ENCODE measurements at places on chromosomes 4 and X.

DNA sequence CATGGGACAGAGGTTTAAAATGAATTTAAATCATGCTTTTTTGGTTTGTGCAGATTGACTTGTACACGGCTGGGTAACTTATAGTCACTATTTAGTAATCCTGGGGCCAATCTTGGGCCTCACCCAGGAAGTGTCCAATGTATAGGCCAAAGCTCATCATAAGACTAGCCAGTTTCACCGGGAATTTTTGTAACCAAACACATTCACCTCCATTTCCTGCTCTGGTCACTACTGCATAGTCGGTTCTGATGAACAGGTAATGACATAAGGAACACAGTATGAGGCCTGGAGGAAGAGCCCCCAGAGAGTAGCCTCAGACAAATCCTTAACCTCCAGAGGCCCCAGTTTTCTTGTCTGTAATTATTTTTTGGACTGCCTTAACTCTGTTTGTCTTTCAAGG is 81.9 kb downstream of the HPRT1 start:
- no peak for DNase-seq

DNA sequence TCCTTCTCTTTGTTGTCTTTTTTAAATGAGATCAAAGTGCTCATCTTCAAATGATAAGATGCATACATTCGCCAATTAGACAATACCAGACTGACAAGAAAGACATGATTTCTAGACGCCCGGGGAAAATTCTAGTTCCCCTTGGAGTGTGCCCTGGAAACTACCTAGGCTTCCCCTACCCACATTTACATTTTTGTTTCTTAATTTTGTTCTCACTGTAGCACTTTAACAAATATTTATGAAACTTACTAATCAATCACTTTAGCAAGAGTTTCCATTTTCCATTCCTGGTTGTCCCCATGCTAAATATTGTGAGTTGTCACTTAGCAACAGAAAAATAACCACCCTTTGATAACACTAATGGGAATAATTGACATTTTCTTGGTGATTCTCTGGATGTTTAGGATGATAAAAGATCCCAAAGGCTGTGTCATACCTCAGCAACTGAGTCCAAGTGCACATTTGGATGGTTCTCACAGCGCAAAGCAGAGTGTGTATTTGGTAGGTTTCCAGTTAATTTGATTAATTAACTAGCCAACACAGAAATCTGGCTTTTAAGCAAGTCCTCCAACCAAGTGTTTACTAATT is 69.6 kb downstream of the FGFBP1 start:
- DNase-seq, result no peak

- peak; percentile 4 for DNase-seq
Measured at GRCh38 chrX:69136546-69137331, 28.5 kb downstream of the PJA1 start.

DNA sequence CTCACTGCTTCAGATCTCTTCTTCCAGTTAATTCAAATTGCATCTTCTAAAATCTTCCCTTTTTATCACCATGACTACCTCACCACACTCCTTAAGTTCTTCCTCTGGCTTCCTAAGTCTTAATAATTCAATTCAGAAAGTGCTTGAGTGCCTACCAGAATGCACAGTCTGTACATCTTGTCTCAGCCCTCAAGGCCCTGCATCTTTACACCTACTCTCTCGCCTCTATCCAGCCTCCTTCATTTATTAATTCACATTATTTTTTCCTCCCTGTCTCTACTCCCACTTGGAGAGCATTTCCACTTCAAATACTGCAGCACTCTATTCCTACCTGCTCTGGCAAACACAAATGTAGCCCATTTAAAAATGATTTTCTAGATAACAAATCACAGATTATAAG is 90.5 kb downstream of the MAPK10 start:
- DNase-seq, result no peak

- no peak for DNase-seq
Measured at GRCh38 chr4:119823045-119823444, 194.4 kb upstream of the PDE5A start.

DNA sequence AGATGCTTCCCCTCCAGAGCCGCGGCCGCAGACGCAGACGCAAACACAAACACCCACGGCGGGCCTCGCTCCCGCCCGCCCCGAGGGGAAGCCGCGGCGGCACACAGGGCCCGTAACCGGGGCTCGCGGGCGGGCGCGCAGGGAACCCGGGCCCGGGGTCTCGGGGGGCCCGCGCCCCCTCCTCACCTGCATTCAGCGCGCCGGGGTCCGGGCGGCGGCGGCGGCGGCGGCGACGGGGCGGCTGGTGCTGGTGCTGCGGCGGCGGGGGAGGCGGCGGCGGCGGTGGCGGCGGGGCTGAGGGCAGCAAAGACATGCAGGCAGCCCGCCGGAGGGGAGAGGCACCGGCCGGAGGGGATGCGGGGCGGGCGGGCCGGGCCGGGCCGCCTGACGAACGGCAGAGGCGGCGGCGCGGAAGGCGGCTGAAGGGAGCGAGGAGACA is 255 bp upstream of the CNOT6L start:
- no peak for DNase-seq

- no peak for DNase-seq
Measured at GRCh38 chrX:153816831-153817690, 13.3 kb downstream of the PDZD4 start.

- DNase-seq, result no peak
Measured at GRCh38 chr4:79017481-79017880, 78.2 kb upstream of the PAQR3 start.

- DNase-seq, result no peak
Measured at GRCh38 chrX:1462596-1463251, 10.0 kb upstream of the ASMTL start.

DNA sequence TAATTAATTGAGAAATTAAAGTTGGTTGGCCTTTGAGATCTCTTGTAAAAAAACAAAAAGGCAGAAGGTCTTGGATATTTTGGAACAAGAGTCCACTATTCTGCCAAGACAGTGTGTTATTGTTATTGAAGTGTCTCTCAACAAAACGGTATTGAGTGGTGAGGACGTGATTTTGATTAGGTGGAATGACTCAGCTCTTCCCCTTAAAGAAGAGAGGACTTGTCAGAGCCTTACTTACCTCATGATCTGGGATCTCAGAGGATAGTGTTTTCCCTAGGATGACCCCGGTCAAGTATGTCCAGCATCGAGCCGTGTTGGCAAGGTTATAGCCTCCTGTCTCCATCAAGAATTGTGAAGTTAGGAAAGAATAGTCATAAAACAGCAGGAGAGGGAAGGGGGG is 110.9 kb downstream of the HDAC8 start:
- no peak for DNase-seq

- no peak for DNase-seq
Measured at GRCh38 chrX:42241421-42241820, 318.1 kb upstream of the CASK start.

DNA sequence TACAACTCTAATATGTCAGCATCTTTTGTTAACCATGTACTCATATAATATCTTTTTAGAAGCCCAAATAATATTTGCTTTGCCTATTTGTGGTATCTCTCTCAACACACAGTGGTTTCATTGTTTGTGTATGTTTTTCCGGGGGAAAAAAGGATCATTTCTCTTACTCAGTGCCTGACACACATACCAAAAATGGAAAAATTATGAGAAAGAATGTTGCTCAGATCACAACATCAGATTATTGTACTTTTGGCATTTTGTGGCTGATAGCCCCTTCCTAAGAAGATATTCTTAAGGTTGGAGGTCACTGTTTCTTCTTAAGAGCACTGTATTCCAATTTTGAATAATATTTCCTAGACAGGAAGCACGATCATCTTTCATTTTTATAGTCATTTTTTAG is 93.6 kb downstream of the PDLIM5 start:
- no peak for DNase-seq

DNA sequence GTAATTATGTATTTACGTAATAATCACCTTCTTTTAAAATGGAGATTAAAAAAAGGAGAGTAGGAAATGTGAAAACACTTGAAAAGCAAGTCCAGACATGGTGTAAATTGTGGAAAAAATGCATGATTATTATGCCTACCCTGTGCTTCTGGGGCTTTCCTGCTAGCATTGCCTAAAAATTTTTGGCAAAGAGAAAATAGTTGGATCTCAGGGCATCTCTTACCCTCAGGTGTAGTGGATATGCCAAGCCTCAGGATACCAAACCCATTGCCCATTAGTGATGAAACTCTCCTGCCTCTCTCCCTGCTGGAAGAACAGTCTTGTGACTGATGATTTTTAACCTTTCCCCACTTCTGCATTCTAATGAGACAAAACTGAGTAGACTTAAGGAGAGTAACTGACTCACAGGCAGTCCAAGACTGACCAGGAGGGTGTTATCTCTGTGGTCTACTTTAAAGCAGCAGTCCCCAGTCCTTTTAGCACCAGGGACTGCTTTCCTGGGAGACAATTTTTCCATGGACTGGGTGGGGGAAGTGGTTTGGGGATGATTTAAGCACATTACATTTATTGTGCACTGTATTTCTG is 174.6 kb downstream of the ZNF330 start:
- DNase-seq, result no peak
